ENCODE measurements at places on chromosomes 12 and 14.

DNA sequence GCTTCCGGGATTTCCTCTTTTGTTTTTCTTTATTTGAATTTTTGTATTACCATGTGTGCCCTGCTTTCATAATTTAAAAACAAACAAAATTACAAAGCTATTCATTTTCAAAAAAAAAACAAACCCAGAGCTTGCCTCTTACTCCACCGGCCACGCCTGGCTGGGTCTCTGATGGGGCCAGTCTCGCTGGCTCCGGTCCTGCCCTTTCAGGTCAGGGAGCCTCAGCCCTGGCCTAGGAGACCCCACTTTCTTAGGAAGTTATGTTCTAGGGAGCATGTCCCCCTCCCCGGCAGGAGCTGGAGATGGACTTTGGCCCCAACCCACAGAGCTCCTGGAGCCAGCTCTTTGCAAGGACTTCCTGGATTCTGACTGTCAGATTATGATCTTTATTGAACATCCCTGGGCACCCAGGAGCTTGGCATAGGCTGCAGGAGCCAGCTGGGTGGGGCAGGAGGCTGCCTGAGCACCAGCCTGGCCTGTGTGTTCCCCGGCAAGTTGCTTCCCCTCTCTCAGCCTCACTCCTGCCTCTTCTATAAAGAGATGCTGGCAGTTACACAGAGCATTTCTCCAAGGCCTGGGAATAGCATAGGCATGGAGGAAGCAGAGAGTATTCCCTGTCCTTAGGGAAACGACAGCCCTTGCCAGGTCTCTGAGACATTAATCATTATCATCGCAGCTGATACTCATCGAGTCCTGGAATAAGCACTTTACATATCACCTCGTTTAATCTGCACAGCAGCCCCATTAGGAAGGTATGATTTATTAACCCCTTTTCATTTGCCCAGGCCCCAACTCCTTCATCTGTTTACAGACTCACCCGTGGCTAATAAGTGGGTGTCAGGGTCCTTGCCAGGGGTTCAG lies 3.5 kb downstream of the DEGS2 start:
- no peak for DNase-seq

DNA sequence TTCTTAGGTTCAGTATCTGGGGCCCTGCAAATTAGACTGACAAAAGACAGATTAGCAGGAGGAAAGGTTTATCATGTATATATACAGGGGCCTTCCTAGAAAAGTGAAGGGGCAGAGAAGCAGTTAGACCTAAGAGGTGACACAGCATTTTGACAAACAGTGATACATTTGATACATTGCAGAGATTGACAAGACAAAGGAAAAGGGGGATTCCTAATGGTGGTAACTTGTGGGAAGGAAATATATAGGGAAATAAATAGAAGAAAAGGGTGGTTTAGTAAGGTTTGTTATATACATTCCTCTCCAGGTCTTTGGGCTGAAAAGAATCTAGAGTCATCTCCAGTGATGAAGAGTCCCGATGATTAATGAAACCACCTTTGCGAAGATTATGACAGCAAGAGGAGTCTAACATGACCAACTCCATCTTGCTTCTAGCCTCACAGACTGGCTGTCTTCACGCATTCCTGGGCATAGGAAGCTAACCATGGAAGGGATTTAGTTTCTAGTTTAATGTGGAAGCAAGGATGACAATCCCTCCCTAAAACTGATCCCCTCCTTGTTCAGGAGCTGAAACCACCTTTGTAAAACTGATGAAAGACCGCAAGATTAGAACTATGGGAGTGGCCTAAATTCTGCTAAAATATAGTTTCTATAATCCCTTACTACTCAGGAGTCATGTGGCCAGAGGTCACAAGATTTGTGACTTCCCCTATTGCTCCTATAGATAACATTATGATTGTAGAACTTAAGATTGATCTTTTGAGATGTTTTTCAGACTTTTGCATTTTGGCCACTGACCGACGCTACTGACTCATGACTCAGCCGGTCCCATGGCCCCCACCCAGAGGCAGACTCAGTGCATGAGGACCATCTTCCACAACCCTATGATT lies 31.1 kb upstream of the CPM start:
- DNase-seq: no peak

DNA sequence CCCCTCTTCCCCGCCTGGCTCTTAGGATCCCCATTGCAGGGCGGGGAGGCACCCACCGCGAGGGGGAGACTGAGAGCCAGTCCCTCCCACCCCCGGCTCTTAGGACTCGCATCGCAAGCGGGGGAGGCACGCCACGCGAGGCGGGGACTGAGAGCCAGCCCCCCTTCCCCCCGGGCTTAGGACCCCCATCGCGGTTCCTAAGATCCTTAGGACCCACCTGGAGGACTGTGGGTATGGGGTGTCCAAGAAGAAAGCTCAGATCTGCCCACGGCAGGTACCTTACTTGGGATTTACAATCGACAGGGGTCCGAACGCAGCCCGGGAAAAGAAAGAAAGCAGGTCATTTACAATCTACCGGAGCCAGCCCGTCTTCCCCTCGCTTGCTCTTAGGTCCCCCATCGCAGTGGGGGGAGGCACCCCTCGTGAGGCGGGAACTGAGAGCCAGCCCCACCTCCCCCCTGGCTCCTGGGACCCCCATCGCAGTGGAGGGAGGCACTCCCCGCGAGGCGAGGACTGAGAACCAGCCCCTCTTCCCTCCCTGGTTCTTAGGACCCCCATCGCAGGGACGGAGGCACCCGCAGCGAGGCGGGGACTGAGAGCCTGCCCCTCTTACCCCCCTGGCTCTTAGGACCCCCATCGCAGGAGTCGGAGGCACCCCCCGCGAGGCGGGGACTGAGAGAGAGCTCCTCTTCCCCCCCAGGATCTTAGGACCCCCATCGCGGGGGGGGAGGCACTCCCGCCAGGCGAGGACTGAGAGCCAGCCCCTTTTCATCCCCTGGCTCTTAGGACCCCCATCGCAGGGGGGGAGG lies 43.7 kb downstream of the DDX11 start:
- DNase-seq: peak; percentile 39

- DNase-seq: peak; percentile 70
Observed at GRCh38 chr12:104588047-104588920, 131.5 kb downstream of the CHST11 start.

DNA sequence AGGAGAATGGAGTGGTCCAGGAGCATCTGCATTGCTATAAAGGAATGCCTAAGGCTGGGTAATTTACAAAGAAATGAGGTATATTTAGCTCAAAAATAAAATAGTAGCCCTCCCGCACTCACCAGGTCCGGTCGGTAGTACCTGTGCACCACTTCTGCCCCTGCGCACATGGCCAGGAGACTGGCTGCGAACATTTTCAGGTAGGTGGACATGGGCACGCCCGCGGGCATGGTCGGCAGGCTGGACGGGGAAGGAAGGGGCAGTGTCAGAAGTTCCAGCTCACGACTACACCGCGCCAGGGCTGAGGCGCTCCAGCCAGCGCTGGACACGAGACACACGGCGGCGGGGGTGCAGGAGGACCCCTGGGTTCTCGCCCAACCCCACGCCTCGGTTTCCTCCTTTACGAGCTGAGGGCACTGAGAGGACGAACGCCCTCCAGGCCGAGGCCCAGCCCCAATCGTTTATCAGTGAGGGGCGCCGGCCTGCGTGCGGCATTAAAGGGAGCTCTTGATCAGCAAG lies 9.1 kb upstream of the TDG start:
- DNase-seq: no peak

DNA sequence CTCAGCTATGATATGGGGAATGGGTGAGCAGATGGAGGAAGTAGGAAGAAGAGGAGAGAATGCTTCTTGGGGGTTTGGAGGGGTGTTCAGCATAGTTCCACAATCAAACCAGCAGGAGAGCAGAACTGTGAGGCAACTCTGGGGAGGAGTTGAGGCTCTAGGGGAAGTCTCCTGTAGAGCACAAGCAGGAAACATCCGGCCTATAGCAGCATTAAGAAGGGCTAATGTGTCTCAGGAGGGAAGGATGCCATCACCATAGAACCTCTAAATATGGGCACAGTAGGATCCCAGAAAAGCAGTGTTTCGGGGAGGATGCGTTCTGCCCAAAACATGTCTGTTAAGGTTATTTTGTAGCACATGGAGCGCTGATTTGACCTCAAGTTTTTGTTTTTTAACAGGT lies 8.4 kb upstream of the SALL2 start:
- no peak for DNase-seq

GRCh38 chr14:65927931-65928356 lies 515.4 kb downstream of the FUT8 start:
- no peak for DNase-seq
